Astrocyte (in vitro differentiated cells and primary cell): ENCODE measurements at places on chromosomes 3 and 15.

DNA sequence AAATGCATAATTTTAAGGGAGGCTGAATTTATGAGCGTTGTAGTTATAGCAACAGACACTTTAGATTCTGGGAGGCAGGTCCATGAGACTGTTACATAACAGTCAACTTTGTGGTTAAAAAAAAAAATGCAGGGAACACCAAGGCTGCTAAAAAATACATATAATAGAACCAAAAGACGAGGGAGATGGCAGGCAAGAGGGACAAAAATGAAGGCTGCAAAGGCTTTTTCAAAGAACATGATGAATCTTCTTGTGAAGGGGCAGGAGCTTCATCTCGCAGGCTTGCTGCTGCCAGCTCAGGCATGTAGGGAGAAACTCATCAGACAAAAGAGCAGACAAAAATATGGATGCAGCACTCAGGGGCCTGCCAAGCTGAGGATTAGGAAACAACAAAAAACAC, 243.9 kb downstream of the SHQ1 start:
- no peak for DNase-seq

- no peak for DNase-seq
Measured at GRCh38 chr3:38454178-38454883, 641 bp downstream of the ACVR2B start.

GRCh38 chr15:79170256-79170664, 79.7 kb upstream of the RASGRF1 start:
- DNase-seq = peak; percentile 18

DNA sequence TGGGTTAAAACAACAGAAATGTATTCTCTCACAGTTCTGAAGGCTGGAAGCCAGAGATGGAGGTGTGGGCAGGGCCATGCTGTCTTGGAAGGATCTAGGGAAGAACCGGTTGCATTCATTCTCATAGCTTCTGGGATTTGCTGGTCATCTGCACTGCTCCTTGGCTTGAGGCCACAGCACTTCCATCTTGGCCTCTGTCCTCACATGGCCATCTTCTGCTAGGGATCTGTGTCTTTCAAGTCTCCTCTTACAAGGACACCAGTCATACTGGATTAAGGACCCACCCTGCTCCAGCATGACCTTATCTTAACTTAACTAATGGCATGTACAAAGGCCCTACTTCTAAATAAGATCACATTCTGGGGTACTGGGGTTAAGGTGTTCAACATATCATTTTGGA, 47.7 kb downstream of the RPLP1 start:
- no peak for DNase-seq

- DNase-seq = no peak
Measured at GRCh38 chr3:42163622-42164244, 72.6 kb downstream of the TRAK1 start.

DNA sequence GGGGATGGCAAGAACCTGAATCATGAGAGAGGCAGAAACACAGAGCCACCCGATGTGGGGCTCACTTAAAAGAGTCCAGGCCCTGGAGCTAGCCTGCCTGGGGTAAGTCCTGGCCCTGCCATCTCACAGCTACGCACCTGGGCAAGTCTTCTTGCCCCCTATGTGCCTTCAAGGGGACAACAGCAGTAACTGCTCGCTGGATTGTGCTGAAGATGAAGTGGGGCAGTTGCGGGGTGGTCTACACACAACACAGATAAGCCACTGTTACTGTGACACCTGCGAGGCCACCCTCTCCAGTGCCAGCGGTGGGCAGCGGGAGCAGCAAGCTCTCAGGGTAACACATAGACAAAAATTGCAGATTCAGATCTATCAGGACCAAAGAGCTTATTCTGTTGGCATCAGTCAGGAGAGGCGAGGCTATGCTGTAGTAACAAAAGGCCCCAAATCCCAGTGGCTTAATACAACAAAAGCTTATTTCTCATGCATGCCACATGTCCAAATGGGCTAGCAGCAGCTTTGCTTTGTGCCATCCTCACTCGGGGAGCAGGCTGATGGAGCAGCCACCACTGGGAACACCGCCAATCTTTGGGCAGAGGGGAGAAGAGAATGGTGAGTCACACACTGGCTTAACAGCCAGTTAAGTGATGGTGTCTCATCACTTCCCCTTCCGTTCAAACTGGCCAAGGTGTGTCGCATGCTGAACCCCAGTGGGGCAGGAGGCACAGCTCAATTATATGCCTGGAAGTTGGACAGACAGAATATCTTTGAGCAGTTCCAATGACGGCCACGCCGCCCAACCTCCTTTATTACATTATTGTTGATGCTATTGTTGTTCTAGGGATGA, 78.3 kb downstream of the WNT7A start:
- no peak for DNase-seq

DNA sequence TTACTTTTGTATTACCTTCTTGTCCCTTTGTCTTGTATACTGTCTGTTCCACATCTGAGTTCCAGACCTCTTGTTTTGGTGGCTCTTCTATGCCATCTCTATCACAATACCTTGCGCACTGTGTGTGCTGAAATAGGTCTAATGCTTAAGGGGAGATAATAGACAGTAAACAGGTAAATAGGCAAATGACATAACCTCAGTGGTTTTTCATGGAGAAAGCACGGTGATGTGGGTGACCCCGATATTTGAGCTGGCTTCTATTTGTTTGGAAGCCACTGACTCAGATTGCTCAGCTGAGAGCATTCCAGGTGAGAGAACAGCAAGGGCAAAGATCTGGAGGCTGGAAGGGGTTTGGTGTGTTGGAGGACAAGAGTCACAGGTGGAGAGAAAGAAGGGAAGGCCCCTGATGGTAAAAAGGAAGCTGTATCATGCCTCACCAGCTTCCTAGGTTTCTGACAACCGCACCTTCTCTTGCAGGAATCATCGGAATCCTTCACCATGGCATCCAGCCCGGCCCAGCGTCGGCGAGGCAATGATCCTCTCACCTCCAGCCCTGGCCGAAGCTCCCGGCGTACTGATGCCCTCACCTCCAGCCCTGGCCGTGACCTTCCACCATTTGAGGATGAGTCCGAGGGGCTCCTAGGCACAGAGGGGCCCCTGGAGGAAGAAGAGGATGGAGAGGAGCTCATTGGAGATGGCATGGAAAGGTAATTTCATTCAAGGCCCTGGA, 795 bp downstream of the MCM2 start:
- DNase-seq = no peak

DNA sequence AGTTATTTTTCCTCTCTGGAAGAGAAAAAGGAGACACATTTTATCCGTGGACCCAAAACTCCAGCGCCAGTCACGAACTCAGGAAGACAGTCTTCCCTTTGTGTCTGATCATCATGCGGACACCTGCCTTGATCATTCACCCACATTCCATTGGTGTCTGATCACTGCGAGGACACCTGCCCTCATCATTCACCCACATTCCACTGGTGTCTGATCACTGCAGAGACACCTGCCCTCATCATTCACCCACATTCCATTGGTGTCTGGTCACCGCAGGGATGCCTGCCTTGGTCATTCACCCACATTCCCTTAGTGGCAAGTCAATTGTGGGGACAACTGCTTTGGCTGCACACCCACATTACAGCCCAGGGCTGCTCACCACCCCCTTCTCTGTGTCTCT, 148.9 kb downstream of the ROBO1 start:
- no peak for DNase-seq

DNA sequence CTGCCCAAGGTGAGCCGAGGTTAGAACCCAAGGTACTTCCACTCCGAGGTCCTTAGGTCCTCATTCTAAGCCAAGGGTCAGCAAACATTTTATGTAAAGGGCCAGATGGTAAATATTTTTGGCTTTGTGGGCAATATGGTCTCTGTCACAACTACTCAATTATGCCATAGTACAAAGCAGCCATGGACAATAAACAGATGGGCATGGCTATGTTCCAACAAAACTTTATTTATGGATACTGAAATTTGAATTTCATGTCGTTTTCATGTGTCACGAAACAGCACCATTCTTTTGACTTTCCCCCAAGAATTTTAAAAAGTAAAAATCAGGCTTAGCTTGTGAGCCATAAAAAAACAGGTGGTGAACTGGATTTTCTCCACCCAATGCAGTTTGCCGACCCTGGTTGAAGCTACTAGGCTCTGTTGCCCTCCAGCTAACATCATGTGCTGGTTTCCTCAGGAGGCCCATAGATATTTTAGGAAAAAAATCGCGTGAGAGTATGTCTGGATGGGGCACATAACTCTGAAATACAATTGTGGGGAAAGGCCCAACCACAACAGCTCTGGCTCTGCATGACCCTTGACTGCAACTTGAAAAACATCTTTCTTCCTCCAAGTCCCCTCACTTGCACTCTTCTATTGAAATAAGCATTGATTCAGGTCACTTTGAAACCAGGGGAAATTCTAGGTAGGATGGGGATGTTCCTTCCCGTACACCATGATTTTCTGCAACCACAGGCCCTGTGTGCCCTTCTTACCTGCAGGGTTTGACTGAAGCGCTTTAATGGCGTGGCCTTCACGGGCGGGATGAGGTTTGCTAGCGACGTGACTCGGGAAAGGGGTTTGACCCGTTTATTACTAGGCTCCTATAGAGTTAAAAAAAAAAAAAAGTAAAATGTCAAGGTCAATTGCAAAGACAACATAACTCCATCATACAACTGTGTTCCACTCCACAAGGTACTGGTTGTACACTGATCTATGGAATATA, 28.5 kb downstream of the ARHGEF3 start:
- no peak for DNase-seq

DNA sequence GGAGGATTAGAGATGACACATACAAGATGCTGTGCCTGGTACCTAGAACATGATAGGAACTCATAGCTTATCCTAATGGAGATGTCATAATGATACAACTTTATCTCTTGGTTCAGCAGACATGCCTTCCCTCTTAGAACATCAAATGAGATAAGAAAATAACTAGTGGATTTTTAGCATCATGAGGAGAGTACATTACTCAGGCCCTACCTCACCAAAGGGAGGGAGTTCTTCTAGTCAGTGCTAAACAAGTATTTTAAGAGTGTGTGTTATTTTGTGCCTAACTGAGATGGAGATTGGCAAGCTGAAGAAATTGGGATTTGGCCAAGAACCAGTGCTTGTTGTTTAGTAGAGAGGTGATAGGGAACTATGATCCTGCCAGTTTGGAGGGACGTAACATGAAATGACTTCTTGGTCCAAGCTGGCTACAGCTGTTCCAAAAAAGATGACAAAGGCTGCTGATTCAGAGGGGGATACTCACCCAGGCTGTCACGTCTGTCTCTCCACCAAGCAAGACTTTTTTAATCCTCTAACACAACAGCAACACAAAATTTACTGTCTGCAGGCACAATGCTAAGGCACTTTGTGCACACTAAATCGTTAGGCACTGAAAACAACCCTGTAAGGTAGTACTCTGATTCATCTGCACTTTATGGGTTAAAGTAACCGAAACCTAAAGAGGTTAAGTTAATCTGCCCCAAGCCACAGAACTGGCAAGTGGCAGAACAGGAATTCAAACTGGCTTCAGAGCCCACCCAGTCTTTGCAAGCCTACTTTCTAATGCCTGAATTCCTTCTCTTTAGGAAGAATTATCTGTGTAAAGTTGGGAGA, 126.5 kb downstream of the CMSS1 start:
- DNase-seq = peak; percentile 63

- peak; percentile 27 for DNase-seq
Measured at GRCh38 chr15:57337868-57338411, 38.4 kb upstream of the CGNL1 start.

DNA sequence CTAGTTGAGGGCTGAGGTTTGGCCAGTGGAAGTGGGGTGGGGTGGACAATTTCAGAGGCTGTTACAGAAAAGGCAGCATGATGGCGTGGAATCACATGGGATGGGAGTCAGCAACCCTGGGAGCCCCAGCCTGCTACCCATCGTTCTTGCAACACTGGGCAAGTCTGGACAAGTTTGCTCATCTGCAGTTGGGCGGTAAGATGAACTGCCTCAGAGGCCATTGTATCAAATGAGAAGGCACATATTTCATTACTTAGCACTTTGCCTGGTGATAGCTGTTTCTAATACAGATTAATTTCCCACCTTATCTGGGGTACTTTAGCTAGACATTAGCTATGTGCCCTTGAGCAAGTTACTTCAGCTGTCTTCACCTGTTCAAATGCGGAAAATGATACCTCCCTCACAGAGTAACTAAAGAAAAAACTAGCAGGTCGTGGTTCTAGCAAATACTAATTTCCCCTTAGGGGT, 248.9 kb downstream of the THSD4 start:
- no peak for DNase-seq

- DNase-seq = no peak
Measured at GRCh38 chr3:140842984-140843649, 98.5 kb upstream of the SLC25A36 start.

GRCh38 chr3:52236424-52236886, 2.5 kb downstream of the TWF2 start:
- no peak for DNase-seq

DNA sequence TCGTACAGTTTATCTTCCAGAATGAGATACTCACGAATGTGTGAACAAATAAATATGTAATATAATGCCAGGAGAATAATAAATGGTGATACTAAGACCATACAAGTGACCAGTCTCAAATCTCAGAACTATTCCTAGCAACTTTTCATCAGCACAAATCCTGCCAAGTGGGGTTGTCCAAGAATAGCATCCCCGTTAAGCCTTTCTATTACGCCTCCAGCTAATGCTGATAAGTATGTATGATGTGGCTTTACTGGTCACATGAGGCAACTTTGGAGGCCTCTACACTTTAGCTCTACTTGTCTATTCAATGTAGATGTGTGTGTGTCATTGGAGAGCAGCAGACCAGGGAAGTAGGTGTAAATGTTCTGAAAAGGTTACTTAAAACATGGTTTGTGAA, 129.5 kb downstream of the KCNMB2 start:
- DNase-seq = no peak

- no peak for DNase-seq
Measured at GRCh38 chr3:195238081-195238571, 32.8 kb downstream of the XXYLT1 start.

- peak; percentile 90 for DNase-seq
Measured at GRCh38 chr3:193732391-193732790, 139.4 kb downstream of the OPA1 start.

DNA sequence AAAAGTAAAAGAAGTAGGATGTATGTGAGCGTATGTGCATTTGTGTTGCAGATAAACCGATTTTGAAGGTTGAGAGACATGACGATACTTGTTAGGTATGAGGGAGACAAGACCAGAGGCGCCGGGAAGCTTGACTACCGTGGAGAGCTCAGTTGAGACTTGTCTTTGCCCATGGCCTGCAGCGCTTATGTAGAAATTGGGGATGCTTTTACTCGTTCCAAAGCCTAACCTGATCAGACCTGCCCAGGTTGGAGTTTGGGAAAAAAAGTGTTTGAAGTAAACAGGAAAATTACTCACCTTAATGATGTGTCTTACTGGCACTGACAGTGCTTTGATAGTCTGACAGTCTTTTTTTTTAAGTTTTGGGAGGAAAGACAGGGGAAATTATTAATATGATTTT, 202.8 kb downstream of the TP63 start:
- DNase-seq = no peak

- no peak for DNase-seq
Measured at GRCh38 chr15:43251185-43251870, 15.4 kb downstream of the TGM5 start.

GRCh38 chr3:38536671-38537070, 40.5 kb downstream of the EXOG start:
- no peak for DNase-seq

DNA sequence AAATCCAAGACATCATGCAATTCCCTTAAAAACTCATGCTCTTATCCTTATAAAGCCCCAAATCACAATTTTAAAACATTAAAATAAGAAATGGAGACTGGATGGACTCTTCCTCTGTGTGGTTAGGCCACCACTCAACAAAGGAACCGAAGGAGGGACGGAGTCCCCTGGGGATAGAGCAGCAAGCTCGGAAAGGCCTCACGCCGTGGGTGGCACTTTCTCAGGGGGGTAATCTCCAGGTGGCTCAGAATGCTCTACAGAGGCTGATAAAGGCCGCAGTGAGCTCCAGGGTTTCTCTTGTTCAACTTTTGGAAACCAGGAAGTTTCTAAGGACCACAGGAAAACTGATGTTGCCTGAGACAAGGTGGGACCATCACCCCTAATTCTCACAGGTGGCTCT, 23.2 kb downstream of the CCR9 start:
- DNase-seq = no peak
